ENCODE measurements at places on chromosomes 2 and 18. TPM values are rescaled to one million over a fixed set of nuclear protein-coding genes. Genes with fewer than 3 reads are reported as not detected.
A peak's percentile ranks its signal among the peaks of the same experiment; 100 is the strongest.

Gene DLGAP1
- 0.11 TPM for polyA plus RNA-seq

DNA sequence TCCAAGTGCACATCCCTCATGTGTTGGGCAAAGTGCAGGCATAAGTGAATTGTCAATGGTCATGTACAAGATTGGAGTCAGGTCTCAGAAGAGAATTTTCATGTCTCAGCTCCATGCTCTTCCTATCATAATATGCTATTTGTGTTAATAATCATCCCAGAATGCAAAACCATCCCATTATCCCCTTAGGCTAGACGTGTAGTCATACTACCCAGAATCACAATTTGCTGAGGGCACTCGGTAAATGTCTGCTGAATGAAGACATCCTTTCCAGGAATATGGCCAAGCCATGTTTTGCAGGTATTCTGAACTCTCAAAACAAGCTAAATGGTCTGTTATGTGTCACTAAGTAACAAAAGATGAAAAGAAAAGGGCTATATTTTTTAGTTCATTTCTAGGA, 263.8 kb downstream of the RAD51AP2 start:
- no peak for DNase-seq

DNA sequence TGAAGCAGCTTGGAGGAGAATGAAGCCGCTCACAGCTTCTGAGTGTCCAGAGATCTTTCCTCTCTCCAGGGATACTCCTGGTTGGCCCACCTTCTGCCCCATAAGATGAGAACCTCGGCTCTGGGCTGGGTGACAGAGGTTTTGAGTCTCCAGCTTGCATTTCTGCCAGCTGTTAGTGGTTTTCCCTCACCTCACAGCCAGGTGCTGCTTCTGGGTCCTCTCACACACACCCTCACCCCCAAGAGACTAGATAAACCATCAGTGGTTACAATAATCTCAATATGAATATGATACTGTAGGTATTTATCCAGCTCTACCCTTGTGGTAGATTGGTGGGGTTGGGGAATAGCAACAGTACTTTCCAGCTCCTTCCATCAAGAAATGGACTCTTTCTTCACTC, 161.7 kb upstream of the SIX3 start:
- DNase-seq, result no peak

DNA sequence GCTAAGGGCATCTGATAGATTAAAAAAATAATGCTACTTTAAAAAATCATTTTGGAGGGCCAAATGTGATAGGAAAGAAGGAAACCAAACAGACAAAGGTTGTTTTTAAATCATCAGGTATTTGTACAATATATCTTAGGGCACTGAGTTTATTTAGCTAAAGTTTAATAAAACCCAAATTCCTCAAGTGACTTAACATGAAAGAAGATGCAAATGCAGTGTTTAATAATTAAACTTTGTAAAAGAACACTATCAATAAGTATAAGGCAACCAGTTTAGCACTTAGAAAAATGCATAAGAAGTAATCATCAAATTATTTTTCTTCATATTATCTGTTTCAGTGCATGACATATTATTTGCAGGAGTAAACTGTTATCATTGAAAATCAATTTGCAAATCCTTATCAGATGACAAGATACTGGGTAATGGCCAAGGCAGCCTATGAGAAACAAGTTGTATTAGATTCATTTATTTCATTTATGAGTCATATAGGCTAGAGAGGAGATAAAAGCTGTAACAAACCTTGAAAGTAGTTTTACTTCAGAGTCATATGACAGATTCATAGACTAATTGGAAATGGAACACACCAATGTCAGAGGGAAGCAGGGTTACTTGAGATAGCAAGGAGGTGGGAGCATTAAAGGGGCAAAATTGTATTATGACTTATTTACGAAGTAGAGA, 165.5 kb downstream of the GCA start:
- DNase-seq, result no peak

GRCh38 chr2:236221798-236222197, 42.4 kb downstream of the ASB18 start:
- DNase-seq, result no peak

DNA sequence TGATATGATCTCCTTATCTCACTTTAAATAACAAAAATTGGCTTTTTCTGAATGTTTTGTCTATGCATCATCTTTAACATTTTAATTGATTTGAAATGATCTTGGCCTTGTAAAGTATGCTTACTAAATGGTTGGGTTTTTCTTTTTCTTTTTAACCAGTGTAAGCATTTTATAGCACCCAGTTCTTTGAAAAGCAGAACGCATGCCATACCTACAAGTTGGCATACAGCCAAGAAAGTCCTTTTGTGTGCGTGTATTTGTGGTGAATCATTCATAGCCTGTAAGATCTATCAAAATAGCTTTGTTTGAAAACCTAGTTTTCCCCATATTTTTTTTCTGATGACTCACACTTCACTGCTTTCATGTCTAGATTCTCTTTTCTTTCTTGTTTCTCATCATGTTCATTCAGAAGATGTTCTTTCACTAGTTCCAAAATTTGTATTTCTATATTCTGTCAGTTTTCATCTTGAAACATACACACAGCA, 4.1 kb upstream of the VRK2 start:
- no peak for DNase-seq

Gene TRIB2
- polyA plus RNA-seq, result 31.2 TPM

DNA sequence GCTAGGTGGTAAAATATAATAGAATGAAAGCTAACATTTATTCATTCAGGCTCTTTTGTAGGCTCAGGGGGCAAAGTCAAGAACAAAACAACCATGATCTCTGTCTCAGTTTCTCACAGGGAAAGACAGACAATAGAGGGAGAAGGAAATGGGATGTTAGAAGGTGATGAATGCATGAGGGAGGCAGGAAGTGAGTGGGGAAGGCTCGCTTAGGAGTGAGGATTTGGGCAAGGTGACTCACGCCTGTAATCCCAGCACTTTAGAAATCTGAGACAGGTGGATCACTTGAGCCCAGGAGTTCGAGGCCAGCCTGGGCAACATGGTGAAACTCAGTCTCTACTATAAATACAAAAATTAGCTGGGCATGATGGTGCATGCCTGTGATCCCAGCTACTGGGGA, 88.4 kb downstream of the CTIF start:
- no peak for DNase-seq

Gene ANO7
- 0.91 TPM for polyA plus RNA-seq

DNA sequence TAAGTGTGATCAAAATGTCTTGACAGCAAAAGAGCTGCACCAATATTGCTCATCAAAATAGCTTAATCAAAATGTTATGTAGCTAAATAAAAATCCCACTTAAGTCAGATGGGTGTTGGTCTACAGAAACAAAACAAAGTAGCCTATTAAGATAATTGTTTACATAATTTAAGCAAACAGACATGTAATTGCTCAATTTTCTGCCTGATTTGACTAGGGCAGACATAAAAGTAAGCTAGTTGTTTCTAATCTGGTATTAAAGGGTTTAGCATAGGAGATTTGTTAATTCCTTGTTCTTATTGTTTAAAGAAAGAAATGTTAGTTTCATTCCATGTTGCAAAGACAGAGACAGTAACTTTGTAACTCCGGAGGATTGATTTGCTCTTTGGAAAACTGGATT, 11.5 kb upstream of the FEZ2 start:
- DNase-seq, result no peak

DNA sequence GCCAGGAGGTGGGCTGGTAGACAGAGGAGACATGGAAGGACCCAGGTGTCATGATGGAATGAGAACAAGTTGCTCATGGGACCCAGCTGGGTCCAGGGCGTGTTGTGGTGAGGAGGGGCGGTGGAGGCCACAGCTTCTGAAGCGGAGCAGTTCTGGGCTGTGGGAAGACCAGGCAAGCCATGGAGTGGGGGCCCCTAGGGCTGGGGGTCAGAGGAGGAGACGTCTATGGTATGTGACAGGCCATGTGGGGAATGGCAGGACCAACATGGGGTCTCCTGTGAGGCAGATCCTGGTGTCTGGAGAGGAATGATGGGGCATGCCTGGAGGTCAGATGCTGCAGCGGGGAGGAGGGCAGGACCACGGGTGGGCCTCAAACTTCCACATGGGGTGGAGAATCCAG, 16.9 kb downstream of the MYO7B start:
- DNase-seq, result no peak

GRCh38 chr2:223079378-223079777, 27.4 kb downstream of the KCNE4 start:
- DNase-seq, result no peak

- no peak for DNase-seq
These were observed 21.8 kb downstream of the MTCL1 start for GRCh38 chr18:8726963-8727705.

Gene NABP1
- polyA plus RNA-seq, result 1.6 TPM

- no peak for DNase-seq
These were observed 7.8 kb downstream of the GLS start for GRCh38 chr2:190888449-190888848.

DNA sequence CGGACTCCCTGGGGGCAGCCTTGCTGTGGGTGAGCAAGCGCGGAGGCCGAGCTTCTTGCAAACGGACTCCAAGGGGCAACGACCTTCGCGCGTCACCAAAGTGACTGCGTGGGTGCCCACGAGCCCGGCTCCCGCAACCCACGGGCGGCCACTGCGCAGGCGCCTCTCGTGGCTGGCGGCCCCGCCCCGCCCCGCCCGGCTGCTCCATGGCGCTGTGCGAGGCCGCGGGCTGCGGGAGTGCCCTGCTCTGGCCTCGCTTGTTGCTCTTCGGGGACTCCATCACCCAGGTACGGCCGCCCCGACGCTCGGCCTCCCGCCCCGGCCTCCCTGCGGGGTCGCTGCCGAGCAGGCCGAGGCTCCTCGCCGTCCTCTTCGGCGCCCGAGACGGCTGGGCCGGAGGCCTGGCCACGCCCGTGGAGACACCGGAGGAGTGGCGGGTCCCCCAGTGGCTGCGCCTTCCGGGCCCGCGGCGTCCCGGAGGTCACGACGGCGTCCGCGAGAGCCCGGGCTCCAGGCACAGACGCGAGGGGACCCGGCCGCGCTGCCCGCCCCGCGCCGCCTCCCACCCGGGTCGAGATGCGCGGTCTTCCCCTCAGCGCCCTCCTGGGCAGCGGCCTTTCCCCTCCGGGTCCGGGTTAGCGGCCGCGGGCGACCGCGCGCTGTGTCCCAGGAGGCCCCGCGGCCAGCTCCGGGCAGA, at the start of gene IAH1:
TSS of gene IAH1 (plus strand) at position 191 of the 697 bp plus-strand sequence. CDS start at position 207, 16 bp downstream.
- DNase-seq, result peak; percentile 60

Gene FAM98A
- polyA plus RNA-seq, result 106 TPM

DNA sequence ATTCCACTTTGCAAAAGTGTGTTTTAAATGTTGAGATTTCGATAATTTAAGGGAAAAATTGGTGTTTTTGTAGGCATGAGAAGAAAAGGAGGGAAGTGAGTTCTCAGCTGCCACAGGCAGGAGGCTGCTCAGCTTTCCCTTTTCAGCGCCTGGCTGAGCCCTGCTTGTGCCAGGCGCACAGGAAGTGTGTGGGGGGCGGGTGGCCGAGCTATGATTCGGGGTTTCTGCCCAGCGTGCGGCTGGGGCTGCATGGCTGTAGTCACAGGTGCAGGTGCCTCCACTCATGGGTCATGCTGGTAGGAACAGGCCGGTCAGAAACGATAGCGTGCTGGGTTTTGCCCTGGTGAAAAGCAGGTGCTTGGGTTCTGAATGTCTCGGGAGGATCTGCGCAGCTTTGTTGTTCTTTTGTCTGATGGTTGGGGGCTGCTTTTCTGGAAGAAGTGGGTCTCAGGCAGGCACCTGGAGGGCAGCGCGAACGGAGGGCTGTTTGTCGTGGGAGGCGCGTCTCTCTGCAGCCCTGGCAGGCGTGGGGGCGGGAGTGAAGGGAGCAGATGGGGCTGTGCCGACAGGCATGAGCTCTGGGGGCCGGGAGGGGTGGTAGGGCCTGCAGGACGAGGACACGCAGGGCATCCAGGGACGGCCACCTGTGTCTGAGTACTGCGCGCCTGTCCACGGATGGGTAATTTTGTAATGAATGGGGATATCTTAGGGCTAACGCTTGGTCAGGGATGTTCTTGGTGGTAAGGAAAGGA, 2.1 kb downstream of the KCNG2 start:
- no peak for DNase-seq

DNA sequence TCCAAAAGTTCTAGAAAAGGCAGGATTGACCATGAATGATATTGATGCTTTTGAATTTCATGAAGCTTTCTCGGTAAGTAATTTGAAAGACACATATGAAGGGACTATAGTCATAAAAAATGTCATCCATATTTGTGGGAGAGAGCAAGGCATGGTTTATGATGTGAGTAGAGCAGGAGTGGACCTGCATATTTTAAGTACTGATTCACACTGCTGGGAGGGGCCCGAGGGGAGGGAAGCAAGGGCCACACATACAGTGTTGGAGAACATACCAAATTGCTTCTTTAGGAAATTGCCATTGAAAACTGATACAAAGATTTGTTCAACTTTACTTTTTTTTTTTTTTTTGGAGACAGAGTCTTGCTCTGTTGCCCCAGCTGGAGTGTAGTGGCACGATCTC, 39.4 kb downstream of the HADHB start:
- no peak for DNase-seq

Gene TMEM163
- 1.2 TPM for polyA plus RNA-seq

DNA sequence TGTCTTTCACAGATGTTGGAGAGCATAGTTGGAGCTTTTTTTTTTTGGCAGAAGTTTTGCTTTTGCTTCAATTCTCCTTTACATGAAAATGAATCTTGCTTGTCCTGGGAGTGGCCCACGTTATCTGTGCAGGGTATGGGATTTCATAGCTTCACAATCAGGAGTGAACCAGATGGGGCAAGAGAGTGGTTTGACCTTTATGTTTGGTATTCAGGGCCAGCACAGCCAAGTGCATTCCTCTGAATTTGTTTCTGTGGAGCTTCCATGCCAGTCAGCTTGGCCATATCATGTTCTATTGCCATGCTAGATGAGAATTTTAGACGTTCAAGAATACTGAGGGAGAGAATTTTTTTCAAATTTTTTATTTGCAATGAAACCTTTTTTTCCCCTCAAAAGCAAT, 116.6 kb downstream of the PRPF40A start:
- DNase-seq, result no peak

DNA sequence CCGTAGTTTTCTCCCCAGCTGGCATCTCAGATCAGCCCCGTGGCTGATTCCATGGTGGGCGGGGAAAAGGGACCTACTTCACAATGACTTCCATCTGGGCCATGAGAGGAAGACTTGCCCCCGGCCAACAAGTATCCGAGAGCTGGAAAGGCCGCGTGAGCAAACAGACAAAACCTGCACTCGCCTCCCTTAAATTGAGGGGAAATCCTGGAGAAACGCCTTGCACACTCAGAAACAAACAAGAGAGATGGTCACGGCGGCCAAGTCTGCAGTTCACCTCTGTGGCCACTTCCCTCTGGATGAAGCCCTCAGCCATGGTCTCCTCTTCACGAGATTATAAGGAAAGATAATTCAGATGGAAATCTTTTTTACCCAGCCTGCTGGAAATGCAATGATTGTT, 39.4 kb upstream of the TPO start:
- peak; percentile 28 for DNase-seq

Data from heart left ventricle (tissue), 16 donors.